Activated CD4-positive, alpha-beta T cell treated with anti-CD3 and anti-CD28 coated beads, Interleukin-2, amount 50 U/mL, for 24 hours (primary cell): ENCODE measurements at places on chromosomes 2 and 18.

- no peak for DNase-seq
Measured at GRCh38 chr2:215866606-215867005, 146.7 kb downstream of the MREG start.

DNA sequence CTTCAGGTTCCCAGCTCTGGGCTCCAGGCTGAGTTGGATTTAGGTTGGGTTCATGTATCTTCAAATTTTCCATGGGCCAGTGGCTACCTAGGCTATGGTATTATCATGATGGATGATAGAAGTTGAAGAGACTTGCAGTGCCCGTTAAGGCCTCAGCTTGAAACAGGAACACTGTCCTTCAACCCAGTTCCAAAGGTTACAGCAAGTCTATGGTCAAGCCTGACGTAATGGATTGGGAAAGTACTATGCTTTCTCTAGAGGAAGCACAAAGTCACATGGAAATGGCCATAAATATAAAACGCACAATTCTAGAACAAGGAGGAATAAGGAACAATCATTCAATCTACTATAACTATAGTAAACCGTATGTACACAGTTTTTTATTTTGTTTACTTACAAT is 593.2 kb downstream of the ZEB2 start:
- no peak for DNase-seq

GRCh38 chr2:166031054-166031453 is 77.5 kb upstream of the TTC21B start:
- no peak for DNase-seq

DNA sequence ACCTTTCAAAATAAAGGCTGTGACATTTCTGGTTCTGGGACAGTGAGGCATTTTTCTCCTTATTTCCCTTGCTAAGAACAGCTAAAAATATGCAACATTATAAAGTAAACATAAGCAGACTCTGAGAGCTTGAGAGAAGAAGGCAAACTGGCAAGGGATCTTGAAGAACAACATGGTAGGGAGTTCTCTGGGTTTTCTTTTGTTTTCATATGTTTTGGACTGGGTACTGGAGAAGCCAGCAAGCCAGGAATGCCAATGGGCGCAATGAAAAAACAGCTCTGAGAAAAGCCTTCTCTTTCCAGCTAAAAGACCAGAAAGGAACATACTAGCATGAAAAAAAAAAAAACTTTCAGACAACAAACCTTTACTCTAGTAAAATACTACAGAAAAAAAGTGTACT is 351.4 kb upstream of the HS6ST1 start:
- DNase-seq = no peak

GRCh38 chr2:172372436-172372835 is 55.0 kb upstream of the ITGA6 start:
- DNase-seq = no peak

- no peak for DNase-seq
Measured at GRCh38 chr2:120509991-120510735, 164.2 kb downstream of the INHBB start.

- no peak for DNase-seq
Measured at GRCh38 chr18:36397033-36397432, 99.5 kb downstream of the FHOD3 start.

DNA sequence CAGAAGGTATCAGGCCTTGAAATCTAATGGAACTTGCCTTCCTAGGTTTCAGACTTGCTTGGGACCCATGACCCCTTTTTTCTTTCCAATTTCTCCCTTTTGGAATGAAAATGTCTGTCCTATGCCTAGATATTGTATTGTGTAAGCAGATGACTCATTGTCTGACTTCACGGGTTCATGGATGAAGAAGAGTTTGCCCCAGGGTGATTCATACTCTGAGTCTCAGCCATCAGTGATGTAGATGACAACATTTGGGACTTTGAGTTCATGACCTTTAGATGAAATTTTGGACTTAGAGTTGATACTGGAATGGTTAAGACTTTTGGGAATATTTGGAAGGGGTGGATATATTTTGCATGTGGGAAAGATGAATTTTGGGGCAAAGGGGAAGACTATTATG is 11.2 kb upstream of the SCYGR5 start:
- DNase-seq = peak; percentile 10

DNA sequence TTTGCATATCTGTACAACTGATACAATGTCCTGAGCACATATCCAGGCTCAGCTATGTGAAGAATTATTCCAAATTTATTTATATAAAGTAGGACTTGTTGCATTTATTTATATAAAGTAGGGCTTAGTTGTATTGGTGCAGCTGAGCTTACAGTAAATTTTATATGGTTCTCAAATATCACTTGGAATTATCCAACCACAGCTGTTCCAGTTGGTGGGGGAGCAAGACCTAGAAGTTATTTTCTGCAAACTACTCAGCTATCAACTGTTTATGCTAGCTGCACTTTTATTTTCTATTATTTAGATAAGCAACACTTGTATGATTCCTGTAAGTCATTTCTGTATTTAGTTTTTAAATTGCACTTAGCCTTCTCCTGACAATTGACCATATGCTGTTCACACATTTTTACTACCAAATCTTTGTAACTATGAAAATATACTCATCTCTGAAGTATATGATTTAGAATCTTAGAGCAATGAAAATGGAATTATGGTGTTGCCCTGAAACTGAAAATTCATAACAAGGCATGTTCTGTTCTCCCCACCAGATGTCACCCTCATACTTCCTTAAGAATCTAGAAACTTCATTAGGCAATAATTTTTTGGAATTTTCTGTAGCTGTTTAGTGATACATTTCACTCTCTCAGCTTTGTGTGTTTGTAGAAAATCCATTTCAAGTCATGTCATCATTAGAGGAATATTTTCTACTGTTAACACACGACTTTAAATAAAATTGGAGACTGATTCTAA is 157.0 kb upstream of the CBLN2 start:
- DNase-seq = no peak

GRCh38 chr2:78999406-78999805 is 26.1 kb upstream of the REG3G start:
- no peak for DNase-seq

GRCh38 chr2:166805753-166806152 is 82.5 kb upstream of the XIRP2 start:
- DNase-seq = no peak

DNA sequence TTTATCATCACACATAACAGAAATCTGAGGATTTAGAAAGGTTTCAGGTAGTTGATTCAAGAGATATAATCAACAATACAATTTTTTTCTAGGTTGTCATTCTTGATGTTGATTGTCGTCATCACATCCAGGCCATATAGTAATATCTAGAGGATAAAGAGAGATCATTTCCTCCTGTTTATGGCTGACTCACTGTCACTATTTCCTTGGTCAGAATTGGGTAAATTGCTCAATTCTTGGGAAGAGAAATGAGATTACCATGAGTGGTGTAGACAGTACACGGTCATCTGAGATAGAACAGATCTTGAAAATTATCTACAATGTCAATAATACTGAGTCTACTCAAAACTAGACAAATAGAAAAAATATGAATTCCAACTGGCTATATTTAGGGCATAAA is 78.8 kb downstream of the ZNF804A start:
- no peak for DNase-seq

DNA sequence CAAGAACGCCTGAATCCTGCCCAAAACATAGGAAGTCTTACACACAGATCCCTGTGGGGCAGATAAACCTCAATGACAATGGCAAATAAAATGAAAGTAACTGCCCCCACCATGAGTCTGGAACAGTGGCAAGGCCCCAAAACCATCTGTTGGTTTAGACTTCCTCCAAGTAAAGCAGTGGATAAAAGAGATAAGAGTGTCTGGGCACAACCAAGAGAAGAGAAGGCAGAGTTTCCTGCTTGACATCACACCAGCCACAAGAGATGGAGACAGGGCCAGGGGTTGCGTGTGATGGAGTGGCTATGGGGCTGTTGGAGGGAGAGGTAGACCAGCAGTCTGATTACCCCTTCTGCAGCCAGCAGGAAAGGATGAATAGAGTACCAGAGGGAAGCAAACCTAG is 212.1 kb upstream of the POU3F3 start:
- no peak for DNase-seq

GRCh38 chr18:74541703-74542555 is 7.6 kb downstream of the CNDP1 start:
- DNase-seq = no peak

- DNase-seq = no peak
Measured at GRCh38 chr2:168344706-168345105, 97.3 kb upstream of the STK39 start.

DNA sequence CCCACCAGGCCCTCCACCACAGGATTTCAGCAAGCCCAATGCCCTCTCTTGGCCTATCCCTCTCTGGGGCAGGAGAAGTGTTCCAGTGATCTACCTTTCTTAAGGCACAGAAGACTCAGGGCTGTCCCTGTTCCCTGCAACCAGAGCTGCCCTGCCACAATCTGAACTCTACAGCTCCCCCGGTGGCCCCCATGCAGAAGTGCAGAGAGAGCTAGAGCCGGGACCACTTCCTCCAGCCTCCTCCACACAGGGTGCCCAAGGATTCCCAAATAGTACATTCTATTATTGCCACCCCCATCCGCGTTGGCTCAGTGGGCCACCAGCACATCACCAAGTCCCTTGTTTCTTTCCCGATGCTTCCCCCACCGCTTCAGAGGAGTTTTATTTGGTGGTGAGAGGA is 114.8 kb upstream of the PTPRM start:
- no peak for DNase-seq

DNA sequence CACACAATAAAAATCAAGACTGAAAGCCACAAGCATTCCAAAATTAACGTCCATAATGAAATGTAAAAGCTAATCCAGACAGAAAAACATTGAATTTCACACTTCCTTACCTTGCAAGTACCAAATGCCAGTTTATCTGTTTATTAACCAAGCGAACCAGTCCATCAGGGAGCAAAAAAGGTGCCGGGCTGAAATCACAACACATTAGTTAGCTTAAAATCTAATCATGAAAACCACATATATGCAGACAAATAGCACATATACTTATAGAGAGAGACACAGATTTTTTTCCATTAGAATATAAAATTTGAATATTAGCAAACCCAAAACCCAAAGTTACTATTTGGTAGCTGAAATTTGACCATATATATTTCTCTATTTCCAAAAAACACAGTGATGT is 7.2 kb downstream of the NBAS start:
- DNase-seq = no peak
